NCI-H774 (cell line): ENCODE measurements at places on chromosomes 6 and 20.

GRCh38 chr6:146027586-146028251 is 1.1 kb upstream of the GRM1 start:
- DNase-seq: peak; percentile 17

- no peak for DNase-seq
Measured at GRCh38 chr6:140601021-140601808, 1226.8 kb upstream of the CITED2 start.

- DNase-seq: no peak
Measured at GRCh38 chr20:38926934-38927616, 858 bp downstream of the FAM83D start.

- DNase-seq: no peak
Measured at GRCh38 chr6:17045581-17046322, 56.1 kb upstream of the STMND1 start.

DNA sequence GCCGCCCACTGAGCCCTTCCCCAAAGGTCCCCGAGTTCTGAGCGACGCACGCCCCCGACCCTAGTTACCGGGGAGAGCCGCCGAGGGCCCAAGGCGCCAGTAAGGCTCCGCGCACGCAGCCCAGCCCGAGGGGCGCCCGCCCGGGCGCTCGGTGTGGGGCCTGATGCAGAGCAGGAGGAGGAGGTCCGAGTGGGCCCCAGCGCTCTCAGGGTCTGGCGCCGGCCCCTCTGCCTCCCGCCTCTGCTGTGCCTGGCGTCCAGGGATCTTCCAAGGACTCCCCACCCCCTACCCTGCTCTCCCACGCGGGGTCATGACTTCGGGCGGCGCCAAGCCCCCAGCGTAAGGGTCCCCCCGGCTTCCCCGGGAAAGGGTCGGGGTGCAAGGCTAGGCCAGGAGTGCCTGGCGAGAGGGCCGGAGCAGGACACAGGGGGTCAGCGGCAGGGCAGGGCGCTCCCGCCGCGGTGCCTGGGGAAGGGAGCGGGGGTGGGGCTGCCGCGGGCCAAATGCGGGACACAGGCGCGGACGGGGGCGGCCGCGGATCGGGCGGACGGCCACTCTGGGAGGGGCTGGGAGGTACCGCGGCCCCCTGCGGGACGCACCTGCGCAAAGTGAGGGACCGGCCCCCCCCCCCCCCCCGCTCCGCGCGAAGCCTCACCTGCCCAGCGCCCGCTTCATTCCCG is 637 bp downstream of the ABHD12 start:
- DNase-seq: peak; percentile 47

DNA sequence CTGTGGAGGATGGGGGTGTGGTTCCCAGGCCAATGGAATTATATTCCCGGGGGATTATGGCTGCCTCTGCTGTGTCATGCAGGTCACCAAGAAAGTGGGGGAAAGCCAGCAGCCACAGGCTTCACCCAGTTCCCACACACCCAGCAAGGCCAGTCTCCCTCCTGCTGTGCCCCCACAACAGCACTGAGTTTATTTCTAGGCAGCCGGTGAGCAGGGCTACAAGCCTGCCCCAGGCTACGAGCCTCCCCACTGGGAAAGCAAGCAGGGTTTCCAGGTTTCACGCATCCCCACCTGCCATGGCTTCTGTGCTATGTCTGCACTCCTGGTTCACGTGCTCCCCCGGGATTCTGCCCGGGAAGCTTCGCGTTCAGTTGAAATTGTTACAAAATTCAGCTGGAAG is 72.6 kb downstream of the ERMARD start:
- no peak for DNase-seq

DNA sequence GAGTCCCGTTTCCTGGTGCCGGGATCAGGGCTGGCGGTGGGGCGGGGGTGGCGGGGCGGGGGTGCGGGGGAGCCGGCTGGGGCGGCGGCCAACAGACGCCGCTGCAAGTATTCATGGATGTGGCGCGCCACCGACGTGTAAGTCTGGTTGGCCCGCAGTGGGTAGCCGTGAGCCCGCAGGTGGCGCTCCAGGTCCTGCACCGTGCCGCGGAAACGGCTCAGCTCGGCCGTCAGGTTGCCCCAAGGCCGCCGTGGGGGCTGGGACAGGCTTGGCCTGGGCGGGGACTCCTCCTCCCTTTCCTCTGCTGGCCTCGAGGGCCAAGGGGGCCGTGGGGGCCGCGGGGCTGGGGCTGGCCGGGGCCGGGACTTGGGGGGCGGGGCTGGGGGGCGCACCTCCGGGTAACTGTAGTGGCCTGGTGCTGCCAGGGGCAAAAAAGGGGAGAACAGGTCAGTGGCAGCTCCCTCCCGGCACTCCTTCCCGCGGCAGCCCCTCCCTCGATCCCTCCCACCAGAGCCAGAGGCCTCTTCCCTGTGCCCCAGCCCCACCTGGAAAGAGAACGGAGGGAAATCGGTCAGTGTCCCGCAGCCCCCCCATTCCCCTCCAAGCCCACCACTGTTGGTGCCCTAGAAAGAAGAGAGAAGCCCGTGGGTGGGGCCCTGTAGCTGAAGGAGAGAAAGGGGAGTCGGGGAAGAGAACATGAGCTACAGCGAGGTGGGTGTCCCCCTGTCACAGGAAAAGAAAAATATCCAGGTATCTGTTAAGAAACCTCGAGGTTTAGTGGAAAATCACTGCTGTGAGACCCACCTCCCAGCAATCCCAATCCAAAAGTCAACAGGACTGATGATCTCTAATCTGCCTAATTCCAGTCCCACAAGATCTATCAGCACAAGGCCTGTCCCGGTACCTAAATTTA is 21.3 kb downstream of the TNXB start:
- peak; percentile 2 for DNase-seq

DNA sequence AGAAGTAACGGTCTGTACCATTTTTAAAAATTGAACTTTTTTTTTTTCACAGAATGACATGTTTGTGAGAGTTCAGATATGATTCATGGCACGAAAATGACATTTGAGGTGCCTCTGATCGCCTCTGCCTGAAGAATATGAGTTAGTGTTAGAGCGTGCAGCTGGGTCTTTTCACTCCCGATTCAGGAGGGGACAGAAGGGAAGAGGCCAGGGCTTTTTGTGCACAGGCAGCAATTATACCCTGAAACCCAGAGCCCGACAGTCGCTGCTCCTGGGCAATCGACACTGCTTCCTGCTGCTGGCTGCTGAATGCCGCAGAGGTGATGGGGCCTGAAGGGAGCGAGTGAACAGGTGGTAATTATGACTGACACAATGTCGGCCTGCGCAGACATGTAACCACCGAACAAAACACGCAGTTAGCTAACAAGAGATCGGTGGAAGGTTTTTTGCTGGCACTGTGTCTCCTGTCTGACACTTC is 652.0 kb upstream of the NOX3 start:
- DNase-seq: no peak

GRCh38 chr6:161401587-161402309 is 127.9 kb upstream of the AGPAT4 start:
- DNase-seq: no peak

GRCh38 chr6:105112577-105112976 is 67.2 kb downstream of the POPDC3 start:
- DNase-seq: no peak

DNA sequence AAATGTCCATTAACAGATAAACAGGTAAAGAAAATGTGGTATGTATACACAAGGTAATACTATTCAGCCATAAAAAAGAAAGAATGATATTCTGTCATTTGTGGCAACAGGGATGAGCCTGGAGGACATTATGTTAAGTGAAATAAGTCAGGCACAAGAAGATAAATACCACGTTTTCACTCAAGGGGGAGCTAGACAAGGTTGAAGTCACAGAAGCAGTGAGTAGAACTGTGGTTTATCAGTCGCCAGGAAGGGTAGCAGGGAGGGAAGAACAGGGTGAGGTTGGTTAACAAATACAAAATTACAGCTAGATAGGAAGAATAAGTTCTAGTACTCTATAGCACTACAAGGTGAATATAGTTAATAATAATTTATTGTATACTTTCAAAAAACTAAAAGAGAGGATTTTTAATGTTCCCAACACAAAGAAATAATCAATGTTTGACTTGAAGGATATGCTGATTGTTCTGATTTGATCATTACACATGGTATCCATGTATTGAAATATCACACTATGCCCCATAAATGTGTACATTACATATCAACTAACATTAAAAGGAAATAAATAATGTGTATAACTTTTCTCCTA is 21.1 kb downstream of the RTN4IP1 start:
- DNase-seq: peak; percentile 36

GRCh38 chr20:31823360-31824124 is 4.4 kb downstream of the MYLK2 start:
- no peak for DNase-seq

DNA sequence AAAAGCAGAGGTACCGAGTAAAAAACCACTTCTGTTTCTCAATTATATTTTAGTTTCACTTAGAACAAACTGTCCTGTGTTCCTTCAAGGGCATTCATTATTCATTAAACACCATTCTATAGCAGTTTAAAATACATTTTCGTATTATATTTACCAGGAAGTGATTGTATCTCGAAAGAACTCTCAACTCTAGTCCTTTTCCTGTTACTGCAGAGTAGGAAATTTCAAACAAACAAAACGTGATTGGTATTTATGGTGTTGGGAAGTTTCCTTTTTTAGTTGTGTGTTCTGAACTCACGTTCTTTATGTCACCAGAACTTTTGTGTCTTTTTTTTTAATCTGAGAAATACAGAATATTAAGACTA is 139.5 kb upstream of the BTBD3 start:
- no peak for DNase-seq

- no peak for DNase-seq
Measured at GRCh38 chr6:42834056-42834455, 45.4 kb upstream of the RPL7L1 start.

- no peak for DNase-seq
Measured at GRCh38 chr6:50369996-50370395, 320.3 kb upstream of the DEFB112 start.

GRCh38 chr6:113584767-113585166 is 272.4 kb upstream of the MARCKS start:
- peak; percentile 84 for DNase-seq

DNA sequence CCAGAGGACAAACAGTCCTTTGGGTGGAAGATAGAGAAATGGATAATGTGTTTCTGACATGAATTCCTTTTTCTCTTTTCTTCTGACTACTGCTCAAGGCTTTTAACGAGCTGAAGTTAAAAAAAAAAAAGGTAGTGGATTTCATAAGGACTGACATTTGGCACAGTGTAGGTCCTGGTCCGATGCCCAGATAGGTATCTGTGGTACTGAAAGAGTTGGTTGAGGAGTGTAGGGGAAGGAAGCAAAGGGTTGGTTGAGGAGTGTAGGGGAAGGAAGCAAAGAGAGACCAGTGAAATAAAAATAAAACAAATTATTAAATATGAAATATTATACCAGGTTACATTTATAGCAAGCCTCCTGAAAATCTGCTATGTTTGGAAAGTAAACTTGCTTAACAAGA is 11.8 kb downstream of the UTRN start:
- no peak for DNase-seq

GRCh38 chr20:44573501-44573869 is 8.9 kb upstream of the PKIG start:
- DNase-seq: no peak

GRCh38 chr6:44275271-44275748 is 5.1 kb downstream of the TMEM151B start:
- DNase-seq: no peak

GRCh38 chr20:45337367-45338120 is 10.7 kb downstream of the SDC4 start:
- no peak for DNase-seq
